ENCODE measurements at places on chromosomes 2 and 18. TPM values are rescaled to one million over a fixed set of nuclear protein-coding genes. Genes with fewer than 3 reads are reported as not detected.

The RETREG2 gene
- total RNA-seq = 41.9 TPM

The CNGA3 gene
- not detected for total RNA-seq

The G6PC2 gene
- not detected for total RNA-seq

The MOCOS gene
- 6.4 TPM for total RNA-seq

The TRIM54 gene
- total RNA-seq = not detected

The REG3G gene
- not detected for total RNA-seq

Measured in bronchus fibroblast of lung (primary cell).